ENCODE measurements at places on chromosomes 4 and X.

- peak; percentile 3 for DNase-seq
These were observed 328.7 kb upstream of the ZFP42 start for GRCh38 chr4:187666697-187667494.

DNA sequence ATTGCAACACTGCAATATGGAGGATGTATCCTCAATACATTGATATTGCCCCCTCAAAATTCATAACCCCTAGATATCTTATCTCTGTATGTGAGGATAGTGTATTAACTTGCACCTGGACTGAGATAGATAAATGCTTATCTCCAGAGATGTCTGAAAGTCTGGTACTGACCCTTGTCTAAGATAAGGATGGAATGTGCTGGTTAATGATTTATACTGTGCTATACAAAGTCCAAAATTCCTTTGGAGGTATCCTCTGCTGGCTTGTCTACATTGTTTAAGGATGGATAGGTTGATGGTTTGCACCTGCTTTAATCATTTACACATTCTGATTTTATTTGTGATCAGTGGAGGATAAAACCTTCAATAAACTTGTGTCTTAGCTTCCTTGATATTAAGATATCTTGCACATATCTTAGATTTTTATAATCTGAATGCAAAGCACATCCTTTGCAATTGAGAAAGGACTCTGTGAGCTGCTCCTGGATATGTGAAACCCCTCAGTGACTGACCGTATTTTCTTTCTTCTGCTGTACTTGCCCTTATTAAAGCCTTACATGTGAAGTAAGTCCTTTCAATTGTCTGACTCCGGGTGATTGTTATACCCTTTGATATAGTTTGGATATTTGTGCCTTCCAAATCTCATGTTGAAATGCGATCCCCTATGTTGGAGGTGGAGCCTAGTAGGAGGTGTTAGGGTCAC is 430.3 kb upstream of the MAOA start:
- DNase-seq = no peak

DNA sequence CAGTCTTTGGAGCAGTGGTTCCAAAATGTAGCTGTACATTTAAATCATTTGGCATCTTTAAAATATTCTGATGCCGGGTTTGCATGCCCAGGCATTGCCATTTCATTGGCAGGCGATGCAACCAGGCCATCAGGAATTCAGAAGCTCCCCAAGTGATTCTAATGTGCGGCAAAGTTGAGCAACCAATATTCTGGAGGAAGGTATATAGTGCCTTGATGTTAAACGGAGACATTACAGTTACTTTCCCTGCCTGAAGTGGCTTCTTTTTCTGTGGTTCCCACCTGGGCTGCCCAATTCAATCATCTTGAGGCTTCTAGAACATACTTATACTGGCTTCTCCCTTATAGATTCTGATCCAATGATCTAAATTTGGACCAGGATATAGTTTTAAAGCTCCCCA is 68.7 kb upstream of the PGM2 start:
- no peak for DNase-seq

DNA sequence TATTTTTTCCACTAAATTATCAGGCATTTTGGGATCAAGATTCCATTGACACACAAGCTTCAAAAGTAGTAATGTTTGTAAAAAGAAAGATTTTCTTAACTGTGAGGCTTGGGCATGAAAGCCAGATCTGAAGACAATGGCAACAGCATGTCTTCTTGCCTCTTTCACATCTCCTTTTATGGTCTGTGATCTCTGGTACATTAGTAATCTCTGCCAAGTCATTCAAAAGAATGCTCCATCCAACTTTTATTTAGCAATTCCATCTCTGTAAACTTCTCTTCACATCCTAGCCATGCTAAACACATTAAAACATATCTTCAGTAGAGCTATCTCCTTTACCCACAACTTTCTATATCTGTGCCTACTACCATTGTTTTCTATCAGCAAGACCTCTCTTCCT is 465.4 kb downstream of the FAT4 start:
- peak; percentile 63 for DNase-seq

GRCh38 chrX:13752646-13753045 is 18.1 kb downstream of the OFD1 start:
- DNase-seq = no peak

- DNase-seq = peak; percentile 3
These were observed 14.5 kb upstream of the PRRG3 start for GRCh38 chrX:151680805-151681204.

- DNase-seq = no peak
These were observed 222.4 kb downstream of the SLIT2 start for GRCh38 chr4:20474119-20474518.

- no peak for DNase-seq
These were observed 318.6 kb upstream of the FAT1 start for GRCh38 chr4:187042251-187042650.

DNA sequence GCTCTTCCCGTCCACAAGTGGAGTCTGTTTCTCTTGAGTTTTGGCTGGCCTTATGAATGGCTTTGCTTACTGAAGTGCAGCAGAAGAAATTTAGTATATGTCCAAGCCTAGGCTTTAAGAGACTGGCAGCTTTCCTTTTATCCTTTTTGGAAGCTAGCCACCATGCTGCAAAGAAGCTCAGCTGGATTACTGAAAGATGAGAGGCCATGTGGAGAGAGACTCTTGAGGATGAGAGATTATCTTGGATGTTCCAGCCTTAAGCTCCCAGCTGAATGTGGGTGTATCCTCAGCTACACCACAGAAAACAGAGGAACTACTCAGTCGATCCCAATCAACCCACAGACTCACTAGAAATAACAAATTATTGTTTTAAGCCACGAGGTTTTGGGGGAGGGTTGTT is 12.5 kb downstream of the CCNG2 start:
- DNase-seq = no peak

DNA sequence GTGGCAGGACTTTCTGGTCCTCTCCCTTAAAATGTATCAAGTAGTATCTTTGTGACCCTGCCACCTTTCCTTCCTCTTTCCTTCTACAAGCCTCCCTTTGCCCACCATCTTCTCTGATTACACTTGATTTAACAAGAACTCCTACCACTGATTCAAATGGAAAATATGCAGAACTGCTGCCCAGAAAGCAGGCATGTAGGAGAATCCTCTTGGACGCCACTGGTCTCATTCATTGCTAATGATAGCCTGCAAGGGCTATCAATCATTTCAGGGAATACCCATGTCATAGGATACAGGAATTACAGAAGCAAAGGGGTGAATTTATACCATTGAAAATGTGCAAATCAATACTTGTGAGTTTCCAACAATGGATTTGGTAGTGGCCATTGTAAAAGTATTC is 294.6 kb upstream of the NRK start:
- DNase-seq = peak; percentile 1

DNA sequence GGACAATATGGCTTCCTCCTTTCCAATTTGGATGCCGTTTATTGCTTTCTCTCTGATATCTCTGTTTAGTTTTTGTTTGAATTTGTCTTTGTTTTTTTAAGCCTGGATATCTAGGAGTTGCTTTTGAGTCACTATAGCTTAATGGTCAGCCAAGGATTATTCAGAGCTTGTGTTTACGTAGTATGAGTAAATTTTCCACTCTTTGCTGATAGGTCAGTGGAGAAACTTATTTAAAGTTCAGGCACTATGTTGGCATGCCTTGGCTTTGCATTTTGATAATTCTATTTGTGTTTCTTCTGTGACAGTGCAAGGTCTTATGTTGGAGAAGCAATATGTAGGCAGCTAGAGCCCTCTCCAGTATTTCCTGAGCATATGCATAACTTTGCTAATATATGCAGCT is 315.2 kb downstream of the GRID2 start:
- DNase-seq = no peak

DNA sequence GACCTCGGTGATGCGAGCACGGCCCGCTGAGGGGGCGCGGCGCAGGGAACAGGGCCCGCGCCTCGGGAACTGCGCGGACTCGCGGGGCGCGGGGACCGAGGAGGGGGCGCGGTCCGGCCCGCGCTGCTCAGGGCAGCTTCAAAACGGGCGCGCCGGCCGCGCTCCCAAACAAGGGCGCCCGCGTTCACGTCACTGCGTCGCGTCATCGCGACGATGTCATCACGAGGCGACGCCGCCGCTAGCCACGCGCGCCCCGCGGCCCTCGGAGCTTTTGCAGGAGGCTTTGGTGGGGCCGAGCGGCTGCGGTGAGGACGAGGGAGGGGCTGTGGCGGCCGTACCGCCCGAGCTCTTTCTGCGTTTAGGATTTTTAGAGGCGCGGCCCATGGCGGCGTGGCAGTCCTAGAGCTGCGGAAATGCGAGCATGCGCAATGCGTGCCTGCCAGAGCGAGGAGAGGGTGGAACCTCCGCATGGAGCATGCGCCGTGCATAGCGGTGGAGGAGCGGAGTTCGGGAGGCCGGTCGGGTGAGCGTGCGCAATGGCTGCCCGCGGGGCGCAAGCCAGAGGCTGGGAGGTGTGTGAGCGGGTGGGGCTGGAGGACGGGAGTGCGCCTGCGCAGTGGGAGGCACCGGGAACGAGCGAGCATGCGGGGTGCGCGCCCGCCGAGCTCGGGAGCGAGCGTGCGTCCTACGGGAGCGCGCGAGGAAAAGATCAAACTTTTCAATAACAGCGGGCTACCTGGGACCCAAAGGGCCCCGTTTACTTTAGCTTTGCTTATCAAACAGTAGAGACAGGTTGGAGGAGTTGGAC is at the start of gene PPP2R3B:
Gene PPP2R3B, minus strand, starts transcription at position 140 of the 808 bp plus-strand sequence. CDS start 216 bp downstream, outside the sequence.
- DNase-seq = peak; percentile 100

- DNase-seq = no peak
These were observed 136.0 kb upstream of the NPY2R start for GRCh38 chr4:155072417-155072816.

GRCh38 chrX:19174401-19175025 is 52.2 kb upstream of the ADGRG2 start:
- peak; percentile 59 for DNase-seq

DNA sequence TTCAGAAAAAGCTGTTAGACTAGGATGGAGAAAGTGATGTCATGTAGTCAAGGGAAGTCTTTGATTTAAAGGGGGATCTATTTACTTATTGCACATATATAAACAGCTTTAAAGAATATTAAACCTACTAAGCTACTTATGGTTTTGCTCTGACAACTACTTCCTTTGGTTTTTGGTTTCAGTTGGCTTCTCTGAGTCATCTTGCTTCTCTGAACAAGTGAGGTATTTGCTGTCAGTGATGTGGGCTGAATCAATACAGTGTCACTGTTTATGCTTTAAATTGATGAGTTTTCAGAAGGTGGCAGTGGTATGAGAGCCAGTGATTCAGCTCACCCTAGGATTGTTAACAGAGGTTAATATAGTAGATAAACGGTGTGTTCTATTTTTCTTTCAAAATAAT is 75.1 kb downstream of the CEP44 start:
- DNase-seq = peak; percentile 80

DNA sequence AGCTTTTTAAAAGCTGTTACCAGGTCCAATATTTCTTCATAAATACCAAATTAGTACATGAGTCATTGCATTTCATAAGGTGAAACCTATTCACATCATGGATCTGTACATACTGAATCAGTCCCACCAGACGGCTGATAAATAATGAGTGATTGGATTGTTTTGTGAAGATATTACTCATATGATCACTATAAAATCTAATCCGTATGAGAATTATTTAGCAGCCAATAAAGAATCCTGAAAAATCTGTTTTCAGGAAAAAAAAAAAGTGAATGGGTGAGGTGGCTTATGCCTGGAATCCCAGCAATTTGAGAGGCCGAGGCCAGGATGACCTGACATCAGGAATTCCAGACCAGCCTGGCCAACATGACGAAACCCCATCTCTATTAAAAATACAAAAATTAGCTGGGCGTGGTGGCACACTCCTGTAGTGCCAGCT is 438.1 kb downstream of the INPP4B start:
- peak; percentile 87 for DNase-seq

DNA sequence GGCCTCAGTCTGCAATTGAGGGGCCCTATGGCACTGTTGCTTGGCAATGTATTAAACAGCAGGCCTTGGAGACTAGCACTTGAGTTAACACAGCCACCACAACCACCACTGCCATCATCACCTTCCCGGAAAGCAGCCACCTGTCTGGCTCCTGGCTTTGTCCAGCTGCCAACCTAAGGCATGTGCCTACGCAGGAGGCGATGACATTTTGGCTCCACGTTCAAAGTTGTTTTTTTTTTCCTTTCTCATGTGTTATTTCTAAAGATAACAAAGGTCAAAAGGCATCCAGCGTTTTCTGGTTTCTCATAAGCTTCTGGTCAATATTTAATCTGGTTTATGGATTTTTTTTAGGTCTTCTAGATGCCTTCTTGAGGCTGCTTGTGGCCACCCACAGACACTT is 7.5 kb downstream of the CLDN2 start:
- DNase-seq = no peak

GRCh38 chr4:86498863-86499166 is 95.3 kb upstream of the PTPN13 start:
- DNase-seq = no peak

DNA sequence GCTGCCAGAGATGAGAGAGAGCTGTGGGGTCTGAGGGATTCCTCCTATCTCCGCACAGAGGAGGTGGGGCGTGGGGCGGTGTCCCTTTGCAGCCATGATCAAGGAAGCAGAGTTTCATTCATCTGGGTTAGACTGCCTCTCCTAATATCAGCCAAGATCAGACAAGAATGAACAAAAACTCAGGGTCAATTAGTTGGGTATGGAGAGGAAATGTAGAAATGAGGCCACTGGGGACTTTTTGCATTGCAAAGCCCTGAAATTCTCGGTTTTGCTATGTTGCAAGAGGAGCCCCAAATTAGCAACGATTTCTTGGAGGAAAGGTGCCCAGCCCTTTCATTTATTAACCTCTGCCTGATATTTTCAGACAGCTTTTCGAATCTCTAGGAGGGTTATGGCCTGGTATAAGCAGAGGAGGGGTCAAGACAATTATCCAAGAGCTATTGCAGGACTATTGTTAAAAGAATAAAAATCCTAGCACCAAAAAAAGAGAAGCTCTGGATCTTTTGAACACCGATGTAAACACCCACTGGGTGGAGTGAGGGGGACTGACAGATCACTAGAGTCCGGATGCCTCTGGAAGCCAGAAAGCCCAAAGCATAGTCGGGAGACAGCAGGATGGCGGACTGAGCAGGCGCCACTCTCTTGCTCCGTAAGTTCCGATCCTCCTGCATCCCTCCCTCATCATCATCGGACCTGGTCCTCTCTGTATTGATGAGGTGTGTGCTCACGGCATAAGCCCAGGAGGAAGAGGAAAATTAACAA is 34.4 kb upstream of the ACSL1 start:
- no peak for DNase-seq

DNA sequence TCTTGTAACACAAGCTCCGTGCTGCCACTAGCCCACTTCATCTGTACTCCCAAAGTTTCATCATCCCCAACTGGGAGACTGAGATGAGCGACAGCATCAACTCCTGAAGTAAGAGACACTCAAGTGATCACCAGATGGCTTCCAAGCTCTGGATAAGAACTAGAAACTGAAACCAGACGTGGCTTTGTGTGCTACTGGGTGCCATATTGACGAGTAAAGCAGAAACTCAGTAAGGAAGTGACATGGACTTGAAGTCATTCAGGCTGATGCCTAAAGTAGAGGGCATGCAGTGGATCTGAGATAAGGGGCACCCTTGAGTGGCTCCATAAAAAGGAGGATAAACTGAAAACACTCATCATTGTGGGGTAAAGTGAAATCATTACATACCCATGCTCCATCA is 72.4 kb downstream of the PCYT1B start:
- DNase-seq = no peak

GRCh38 chr4:153535772-153536513 is 69.8 kb downstream of the TMEM131L start:
- DNase-seq = no peak

- peak; percentile 16 for DNase-seq
These were observed 209.3 kb downstream of the GPC3 start for GRCh38 chrX:133776072-133776471.

Measured in foreskin fibroblast (primary cell).